ENCODE measurements at places on chromosomes 11 and 22.

- DNase-seq, result no peak
Measured at GRCh38 chr11:35887737-35888136, 56.1 kb upstream of the LDLRAD3 start.

DNA sequence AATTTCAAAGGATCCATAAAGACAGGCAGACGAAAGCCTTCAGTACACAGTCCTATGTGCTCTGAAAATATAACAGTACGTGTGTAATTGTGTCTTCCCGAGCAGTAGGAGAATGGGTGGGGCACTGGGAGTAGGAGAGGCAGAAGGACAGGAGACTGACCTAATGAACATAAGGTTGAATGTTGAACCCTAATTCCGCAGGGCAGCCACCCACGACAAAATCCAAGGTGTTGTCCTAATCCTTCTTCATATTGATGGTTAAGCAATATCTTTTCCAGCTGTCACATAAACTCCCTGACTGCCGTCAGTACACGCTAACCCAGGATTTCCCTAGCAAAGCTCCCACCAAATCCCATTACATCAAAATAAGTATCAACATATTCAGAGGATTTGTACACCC, 34.5 kb downstream of the SPATA19 start:
- DNase-seq, result no peak

GRCh38 chr22:48043581-48043980, 1281.1 kb downstream of the TBC1D22A start:
- DNase-seq, result no peak

DNA sequence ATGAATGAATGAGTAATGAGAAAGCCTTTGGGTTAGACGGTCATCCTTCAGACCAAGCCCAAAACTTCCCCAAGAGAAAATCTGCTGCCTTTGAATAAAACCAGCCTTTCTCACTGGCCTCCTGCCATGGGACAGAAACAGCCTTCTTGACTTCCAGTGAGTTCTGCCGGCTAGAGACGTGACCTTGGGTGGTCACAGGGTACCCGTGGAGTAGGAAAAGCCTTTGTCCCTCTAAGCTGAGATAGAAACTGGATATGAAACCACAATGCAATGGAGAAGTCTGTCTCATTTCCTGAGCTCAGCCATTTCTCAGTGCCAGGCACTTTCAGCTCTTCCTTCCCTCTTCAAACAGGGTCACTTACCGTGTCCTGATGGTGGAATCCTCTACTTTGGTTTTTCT, 21.2 kb upstream of the YWHAH start:
- no peak for DNase-seq

DNA sequence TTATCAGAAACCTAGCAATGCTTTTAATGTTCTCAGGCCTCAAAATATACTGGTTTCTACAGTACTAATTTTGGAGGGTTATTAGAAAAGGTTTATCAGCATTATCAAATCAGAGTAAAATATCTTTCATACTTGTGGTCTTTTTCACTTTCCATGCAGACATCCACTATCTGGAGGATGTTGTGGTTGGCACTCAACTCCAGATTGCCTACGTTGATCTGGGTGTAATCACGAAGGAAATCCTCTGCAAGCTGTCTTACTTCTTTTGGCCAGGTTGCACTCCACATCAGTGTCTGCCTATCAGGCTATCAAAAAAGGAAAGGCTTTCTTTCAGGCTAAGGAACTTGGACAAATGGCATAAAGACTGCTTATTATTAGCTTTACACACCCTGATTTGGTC, 11.6 kb downstream of the DDX17 start:
- DNase-seq, result no peak

DNA sequence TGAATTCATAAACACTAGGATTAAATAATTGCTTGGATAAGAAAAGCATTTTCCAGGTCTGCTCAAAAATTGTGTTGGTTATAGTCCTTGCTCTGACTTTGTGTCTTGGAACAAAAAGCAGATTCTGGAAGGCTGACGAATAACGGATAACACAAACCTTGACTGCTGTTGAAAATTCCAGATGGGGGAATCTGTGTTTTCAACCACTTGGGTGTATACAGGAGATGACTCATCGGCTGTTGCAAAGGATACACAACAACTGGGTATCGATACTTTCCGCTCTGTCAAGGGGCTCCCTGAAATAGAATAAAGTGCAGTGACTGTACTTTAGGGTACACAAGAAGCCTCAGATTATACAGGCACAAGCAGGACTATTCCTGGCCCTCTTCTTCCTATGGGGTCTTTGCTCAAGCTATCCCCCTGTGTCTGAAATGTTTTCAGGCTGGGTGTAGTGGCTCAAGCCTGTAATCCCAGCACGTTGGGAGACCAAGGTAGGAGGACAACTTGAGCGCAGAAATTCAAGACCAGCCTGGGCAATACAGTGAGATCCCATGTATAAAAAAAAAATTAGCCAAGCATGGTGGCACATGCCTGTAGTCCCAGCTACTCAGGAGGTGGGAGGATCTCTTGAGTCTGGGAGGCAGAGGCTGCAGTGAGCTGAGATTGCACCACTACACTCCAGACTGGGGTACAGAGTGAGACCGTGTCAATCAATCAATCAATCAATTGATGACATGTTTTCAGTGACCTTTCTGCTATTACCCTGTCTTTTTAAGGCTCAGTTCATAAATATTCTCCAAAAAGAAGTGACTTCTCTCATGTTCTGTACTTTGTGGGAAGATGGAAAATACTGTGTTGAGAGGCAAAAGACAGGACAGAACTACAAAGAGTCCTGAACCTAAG, 48.6 kb upstream of the UCP3 start:
- no peak for DNase-seq

- no peak for DNase-seq
Measured at GRCh38 chr11:83456566-83456965, 170.4 kb upstream of the CCDC90B start.
